NCI-H2227 treated with DMSO at 0.1 percent for 48 hours (cell line): ENCODE measurements at places on chromosomes 13 and 19.

DNA sequence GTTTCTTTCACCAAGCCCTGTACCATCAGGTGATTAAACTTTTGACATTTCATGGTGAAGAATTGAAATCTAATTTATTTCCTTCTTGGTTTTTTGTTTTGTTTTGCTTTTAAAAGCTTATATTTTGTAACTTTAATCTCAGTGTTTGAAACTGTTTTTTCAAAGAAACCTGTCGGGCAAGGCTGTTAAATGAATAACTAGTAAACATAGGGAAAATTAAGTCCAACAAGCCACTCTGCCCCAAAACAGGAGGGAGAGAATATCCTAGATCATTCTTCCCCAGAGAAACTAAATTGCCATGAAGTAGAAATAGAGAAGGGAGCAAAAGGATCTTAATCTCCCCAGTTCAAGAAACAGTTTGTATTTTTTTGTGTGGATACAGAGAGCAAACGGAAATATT is 98.2 kb downstream of the FREM2 start:
- no peak for DNase-seq

DNA sequence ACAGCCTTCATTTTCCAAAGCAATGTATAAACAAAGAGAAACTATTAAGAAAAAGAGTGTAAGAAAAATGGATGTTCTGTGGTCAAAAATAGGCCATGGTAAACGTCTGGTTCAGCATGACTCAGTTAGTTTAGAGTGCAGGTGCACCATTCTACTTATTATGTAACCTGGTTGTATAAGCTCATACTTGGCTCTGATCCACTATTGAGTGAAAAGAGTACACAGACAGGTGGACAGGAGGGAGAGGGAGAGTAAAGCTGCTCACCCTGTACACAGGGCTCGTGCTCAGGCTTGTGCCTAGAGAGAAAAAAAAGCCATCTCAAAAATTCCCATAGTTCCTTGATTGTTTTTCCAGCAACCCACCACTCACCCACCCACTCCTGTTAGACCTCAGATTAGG is 85.8 kb upstream of the ZNF91 start:
- DNase-seq, result no peak

DNA sequence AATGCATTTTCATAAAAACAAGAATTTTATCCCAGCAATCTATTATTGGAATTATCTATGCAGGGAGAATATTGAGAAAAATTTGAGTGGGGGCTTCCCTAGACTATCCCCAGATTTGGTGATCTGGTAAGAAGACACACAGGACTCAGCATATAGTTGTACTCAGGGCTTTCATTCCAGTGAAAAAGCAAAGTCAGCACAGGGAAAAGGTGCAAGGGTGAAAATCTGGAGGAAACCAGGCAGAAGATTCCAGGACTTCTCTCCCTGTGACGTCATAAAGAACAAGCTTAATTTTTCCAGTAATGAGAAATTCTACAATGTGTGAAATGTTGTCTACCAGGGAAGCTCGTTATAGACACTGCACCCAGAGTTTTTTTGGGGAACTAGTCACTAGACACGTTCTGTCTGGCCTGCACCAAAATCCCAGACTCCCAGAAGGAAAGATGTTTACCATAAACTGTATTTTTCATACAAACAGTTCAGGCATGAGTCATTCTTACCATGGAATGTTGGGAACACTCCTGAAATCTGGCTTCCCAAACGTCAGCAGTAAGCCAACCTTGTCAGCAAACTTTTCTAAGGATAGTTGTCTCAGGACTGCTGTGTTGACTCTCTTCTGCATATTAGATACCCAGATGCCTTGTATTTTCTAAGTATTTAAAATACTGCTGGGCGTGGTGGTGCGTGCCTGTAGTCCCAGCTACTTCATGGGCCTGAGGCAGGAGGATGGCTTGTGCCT is 107.4 kb downstream of the DNAJC3 start:
- DNase-seq, result no peak

DNA sequence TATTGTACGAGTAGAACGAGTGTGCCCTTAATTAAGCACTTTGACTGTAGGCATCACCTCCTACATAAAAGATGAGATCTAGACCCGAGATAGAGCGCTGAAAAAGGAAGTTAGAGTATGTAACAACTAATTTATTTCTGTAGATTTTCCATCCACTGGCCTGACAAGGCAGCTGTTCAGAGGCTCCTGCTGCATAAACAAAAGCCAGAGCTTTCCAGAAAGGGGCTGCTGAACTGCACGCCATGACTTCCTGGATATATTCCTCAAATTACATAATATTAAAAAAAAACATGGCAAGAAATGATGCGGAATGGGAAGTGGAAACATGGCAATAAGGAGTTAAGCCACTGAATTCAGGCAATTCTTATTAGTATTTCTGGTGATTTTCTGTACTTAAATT is 89.7 kb downstream of the AKAP11 start:
- no peak for DNase-seq

DNA sequence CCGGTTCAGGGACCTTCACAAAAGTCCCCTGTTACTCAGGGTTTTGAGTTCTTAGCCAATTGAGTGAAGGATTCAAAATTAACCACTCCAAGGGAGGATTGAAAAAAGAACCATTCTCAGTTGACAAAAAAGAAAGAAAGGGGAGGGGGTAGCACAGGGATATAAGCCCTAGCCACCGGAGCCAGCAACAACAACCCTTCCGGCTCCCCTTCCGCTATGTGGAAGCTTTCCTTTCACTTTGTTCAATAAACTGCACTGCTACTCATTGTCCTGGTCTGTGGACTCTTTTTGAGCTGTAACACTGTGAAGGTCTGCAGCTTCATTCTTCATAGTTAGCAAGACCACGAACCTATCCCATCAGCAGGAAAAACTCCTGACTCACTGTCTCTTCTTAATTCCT is 1488.1 kb upstream of the PRR20A start:
- DNase-seq, result no peak

DNA sequence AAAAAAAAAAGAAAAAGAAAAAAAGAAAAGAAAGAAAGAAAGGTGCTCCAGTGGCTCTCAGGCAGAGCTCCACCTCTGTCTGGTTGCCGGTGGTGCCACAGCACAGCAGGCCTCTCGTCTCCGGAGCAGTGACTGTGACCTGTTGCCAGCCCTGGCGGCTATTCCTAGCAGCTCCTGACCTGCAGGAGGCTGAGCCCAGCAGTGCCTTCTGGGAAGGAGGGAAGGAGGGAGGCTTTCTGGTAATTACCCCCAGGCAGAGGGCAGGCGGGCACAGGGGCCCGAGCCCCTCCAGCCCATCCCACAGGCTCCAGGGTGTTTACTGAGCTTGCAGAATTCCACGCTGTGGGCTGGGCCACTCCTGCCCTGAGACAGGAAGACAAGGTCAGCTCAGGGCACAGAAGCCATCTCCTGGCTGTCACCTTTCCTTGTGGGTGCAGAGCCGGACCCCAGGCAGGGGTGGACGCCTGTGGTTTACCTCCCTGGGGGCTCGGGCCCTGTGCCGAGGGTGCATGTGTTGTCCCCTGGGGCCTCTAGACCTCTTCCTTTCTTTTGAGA is 77.9 kb downstream of the GNG7 start:
- DNase-seq, result peak; percentile 63

DNA sequence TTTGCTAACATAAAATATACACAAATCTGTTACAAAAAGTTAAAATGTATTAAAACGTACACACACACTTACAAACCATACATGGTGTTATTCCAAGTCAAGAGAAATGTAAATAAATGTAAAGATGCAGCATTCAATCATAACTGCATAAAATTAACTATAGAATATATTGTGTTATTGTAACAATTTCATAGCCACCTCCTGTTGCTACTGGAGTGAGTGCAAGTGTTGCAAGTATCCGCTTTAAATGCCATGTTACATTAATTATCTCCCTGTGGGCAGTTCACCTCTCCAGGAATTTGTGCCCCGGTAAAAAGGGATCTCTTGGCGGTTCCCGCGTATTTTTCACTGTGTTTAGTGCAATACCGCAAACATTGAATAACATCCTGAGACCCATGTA is 3.5 kb upstream of the INSR start:
- DNase-seq, result no peak

GRCh38 chr19:13094106-13094504 is 8.6 kb downstream of the LYL1 start:
- no peak for DNase-seq

DNA sequence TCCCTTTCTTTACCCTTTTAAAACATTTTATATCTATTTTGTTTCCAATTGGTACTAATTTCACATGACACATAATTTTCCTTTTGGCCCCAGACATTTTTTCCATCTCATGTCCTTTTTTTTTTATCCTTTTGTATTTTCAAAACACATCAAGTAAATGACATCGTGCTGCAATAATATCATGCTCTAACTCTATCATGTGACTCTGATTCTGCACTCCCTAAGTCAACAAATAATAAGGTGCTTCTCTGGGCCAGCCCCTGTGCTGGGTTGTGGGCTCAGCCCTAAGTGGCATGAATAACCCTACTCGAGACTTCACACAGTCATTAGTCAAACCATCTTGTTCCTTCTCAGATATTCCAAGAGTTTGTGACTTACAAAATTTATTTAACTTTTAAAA is 21.7 kb downstream of the NALCN start:
- no peak for DNase-seq

DNA sequence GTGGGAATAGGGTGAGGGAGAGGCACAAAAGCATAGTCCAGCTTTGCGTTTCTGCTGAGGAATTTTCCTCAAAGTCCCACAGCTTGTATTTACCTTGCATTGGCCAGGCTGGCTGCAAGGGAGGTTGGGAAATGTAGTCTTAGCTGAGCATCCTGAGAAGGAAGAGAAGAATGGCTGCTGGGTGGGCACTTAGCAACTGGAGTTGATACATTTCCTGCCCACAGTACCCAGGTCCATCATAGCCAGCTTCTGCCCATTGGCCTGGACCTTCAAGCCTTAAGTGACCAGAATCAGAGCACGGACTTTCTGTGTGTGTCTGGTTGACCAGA is 112.4 kb downstream of the SIPA1L3 start:
- no peak for DNase-seq

DNA sequence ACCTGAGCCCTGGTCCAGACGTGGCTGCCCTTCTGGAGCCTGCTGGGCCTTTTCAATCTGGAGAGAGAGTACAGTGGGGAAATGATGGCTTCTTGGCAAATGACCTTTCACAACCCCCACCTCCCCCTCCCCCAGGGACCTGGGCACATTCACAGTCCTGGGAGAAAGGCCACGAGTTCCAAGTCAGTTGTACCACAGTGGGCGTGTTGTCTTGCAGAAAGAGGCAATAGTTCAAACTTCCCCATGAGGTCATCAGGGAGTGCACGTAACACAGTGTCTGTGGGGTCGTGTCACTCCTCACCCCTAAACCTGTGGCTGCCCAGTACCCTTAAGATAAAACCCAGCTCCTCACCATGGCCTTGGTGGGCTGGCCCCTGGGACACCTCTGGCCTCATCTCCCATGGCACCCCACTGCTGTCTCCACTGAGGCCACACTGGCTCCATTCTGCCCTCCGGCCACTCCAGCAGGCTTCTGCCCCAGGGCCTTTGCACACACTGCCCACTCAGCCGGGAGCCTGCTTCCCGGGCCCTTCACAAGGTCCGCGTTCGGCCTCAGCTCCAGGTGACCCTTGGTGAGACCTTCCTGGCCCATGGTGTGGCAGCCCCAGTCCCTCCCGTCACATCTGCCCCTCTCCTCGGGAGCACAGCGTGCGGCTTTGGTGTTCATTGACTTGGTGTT is 13.3 kb downstream of the PLIN4 start:
- DNase-seq, result no peak

DNA sequence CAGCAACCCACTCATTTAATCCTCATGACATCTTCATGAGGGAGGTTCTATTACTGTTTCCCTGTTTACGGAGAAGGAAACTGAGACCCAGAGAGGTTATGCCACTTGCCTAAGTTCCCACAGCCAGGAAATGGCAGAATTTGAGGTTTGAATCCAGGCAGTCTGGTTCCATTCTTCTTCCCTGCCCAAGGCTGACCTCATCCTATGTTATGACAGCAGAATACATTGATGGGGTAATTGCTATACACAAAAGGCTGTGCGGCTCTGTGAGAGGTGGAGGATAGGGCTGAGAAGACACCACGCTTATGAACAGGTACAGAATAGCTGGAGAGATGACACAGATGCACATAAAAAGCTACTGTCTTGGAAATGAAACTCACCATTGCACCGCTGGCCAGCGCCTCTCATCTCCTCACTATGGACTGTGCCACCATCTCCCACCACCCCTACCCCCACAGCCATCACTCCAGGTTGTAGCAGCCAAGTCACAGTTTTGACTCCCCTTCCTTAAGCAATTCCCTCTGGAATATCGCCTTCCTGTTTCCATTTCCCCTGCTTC is 11.5 kb downstream of the MAG start:
- peak; percentile 87 for DNase-seq

DNA sequence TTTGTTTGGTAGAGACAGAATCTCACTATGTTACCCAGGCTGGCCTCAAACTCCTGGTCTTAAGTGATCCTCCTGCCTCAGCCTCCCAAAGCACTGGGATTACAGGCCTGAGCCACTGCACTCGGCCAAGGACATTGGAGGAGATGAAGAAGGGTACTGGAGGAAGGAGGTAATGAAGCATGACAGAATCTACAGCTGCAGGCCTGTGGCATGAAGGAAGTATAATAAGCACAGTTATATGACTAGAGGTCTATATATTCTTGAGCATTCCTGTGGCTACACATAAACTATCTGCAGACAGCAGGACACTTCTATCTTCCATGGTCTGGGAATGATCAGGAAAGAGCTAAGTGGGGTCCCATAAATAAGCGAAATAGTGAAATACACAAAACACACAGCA is 18.2 kb downstream of the ZNF565 start:
- DNase-seq, result no peak

DNA sequence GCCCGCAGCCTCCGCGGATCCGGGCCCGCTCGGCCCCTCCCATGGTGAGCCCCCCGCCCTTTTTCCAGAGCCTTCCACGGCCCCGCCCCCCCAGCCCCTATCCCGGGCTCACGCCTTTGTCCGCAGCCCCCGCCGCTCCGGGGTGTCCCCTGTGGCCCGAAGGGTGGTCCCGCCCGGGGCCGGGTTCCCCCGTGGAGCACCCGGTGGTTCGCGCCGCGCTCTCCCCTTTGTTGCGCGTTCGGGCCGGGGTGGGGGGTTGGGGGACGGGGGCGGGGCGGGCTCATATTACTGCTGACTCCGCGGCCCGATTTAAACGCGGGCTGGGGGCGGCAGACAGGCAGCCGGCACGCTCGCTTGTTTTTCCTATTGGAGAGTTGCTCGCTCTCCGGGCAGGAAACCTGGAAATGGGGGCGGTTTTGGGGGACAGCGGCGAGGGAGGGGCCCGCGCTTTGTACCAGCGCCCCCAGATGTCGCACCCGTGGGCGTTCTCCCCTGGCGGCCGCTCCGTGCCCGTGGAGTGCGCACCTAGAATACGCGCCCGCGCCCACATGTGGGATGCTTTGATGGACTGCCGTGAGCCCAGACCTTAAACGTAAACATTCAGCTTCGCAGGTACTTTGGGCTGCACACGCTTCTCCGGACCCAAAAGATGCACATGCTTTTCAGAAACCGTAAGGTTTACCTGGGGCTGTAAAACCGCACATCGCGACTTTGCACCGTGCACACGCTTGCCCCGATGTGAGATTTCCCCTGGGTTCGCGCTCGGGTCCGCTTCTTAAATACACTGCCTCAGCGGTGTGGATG is 699 bp downstream of the PTOV1 start:
- DNase-seq, result no peak

- peak; percentile 41 for DNase-seq
These were observed 12.3 kb downstream of the RBM26 start for GRCh38 chr13:79393564-79394249.

- DNase-seq, result no peak
These were observed 79.9 kb downstream of the FREM2 start for GRCh38 chr13:38766799-38767198.

GRCh38 chr13:105139380-105140285 is 1395.8 kb downstream of the EFNB2 start:
- DNase-seq, result peak; percentile 66

- no peak for DNase-seq
These were observed 8.3 kb upstream of the DZIP1 start for GRCh38 chr13:95652821-95653220.
